Naive thymus-derived CD8-positive, alpha-beta T cell (primary cell): ENCODE measurements at places on chromosomes 12 and 14.

GRCh38 chr14:30507209-30507608 is 51.7 kb upstream of the G2E3 start:
- peaks cover 3% of the 10 kb centered on the region for H3K36me3 ChIP-seq
- H3K4me1 ChIP-seq = no peaks in the 10 kb centered on the region
- H3K27me3 ChIP-seq = peaks cover 33% of the 10 kb centered on the region
- peak overlapping the region; percentile 36 for H3K27ac ChIP-seq

- peak; percentile 16 for DNase-seq
- peak overlapping the region; percentile 35 for H3K4me3 ChIP-seq
- peaks cover 41% of the 10 kb centered on the region for H3K4me1 ChIP-seq
- H3K27ac ChIP-seq = peak overlapping the region; percentile 95
These were observed 1196.9 kb downstream of the VRK1 start for GRCh38 chr14:97994020-97994531.

DNA sequence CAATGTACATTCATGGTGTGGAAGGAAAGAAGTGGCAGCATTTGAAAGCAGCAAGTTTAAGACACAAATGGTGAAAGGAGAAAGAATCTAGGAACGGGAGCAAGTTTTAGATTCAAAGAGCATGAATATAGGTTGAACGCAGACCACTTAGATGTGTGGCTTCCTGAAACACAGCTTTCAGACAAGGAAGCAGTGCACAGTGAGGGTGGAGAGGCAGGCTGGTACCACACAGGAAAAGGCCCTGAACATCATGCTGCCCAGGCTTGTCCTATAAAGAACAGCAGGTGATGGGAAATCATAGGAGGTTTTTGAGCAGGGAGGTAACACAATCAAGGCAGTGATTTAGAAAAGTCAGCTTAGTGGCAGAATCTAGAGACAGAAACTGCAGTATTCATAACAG is 35.6 kb downstream of the GNS start:
- H3K4me3 ChIP-seq = no peak overlapping the region
- H3K27me3 ChIP-seq = no peaks in the 10 kb centered on the region
- peaks cover 11% of the 10 kb centered on the region for H3K4me1 ChIP-seq
- H3K36me3 ChIP-seq = peaks cover 42% of the 10 kb centered on the region
- no peak overlapping the region for H3K27ac ChIP-seq

GRCh38 chr12:57087010-57087690 is 1.8 kb upstream of the NAB2 start:
- H3K27ac ChIP-seq = peak overlapping the region; percentile 98
- no peaks in the 10 kb centered on the region for H3K36me3 ChIP-seq
- DNase-seq = peak; percentile 95
- peak overlapping the region; percentile 90 for H3K4me3 ChIP-seq
- H3K4me1 ChIP-seq = peaks cover 50% of the 10 kb centered on the region
- no peaks in the 10 kb centered on the region for H3K27me3 ChIP-seq

GRCh38 chr12:18135509-18135908 is 45.5 kb upstream of the RERGL start:
- H3K27ac ChIP-seq = no peak overlapping the region
- no peaks in the 10 kb centered on the region for H3K4me1 ChIP-seq
- no peak overlapping the region for H3K4me3 ChIP-seq
- no peaks in the 10 kb centered on the region for H3K36me3 ChIP-seq
- DNase-seq = no peak

GRCh38 chr12:88693837-88694445 is 113.7 kb upstream of the KITLG start:
- H3K27me3 ChIP-seq = no peaks in the 10 kb centered on the region
- H3K36me3 ChIP-seq = peaks cover 4% of the 10 kb centered on the region
- no peak overlapping the region for H3K4me3 ChIP-seq
- DNase-seq = no peak
- no peaks in the 10 kb centered on the region for H3K4me1 ChIP-seq
